ENCODE measurements at places on chromosomes 1 and 21.
A peak's percentile ranks its signal among the peaks of the same experiment; 100 is the strongest.

DNA sequence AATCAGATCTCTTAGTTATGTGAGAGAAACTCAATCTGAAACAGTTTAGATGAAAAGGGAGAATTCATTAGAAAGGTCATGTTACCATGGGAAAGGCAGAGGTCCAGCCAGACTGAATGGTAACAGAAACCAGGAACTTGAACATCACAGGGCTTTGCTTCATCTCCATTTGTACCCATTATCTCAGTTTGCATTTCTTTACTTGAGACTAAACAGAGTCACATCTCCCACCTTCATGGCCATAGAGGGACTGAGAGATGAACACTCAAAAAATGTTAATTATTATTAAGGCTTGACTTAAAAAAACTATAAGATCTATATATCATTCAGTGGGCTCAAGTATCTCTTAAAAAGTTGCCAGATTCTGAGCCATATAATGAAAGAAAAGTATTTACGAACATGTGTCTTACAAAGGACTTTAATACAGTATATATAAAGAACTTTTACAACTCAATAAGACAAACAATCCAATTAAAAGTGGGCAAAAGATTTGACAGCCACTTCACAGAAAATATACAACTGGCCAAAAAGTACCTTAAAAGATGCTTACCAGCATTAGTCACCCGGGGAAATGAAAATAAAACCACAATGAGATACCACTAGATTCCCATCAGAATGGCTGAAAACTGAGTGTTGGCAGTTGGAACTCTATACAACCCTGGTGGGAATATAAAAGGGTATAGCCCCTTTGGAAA lies 13.2 kb downstream of the KYAT3 start:
- DNase-seq: no peak

GRCh38 chr1:213584272-213584671 lies 403.5 kb upstream of the PROX1 start:
- no peak for DNase-seq

DNA sequence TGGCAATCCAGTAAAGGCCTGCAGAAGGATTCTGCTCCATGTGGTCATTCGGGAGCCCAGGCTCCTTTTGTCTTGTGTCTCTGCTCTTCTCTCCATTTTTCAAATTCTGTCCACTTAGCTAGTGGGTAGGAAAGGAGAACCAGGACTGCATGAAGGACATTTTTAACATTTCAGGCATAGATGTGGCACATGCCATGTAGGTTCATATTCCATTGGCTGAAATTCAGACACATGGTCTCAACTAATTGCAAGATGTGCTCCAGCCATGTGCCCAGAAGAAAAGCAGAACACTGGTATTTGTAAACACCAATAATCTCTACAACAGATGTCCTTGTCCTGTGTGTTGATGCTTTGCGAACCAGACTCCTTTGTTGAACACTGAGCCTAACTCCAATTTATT lies 85.2 kb upstream of the WLS start:
- no peak for DNase-seq

DNA sequence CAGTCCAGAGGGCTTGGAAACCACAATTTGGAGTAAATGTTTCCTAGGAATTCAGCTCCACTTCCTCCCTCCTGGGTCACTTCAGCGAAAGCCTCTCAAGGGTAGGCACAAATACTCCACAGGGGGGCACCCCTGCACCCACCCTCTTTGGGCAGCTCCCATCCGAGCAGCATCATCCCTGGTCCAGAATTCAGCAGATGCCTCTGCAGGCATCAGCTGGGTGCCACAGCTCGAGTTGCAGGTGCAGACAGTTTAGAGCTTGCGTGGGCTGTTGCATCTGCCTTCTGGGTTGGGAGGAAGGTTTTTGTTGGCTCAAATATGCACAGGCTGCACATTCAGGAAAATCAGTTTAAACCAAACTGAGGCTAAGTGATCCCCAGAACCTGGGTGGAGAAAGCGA lies 25.0 kb downstream of the KANK4 start:
- no peak for DNase-seq

- DNase-seq: no peak
Measured at GRCh38 chr1:172699111-172699510, 40.2 kb downstream of the FASLG start.

GRCh38 chr1:172275478-172275877 lies 145.0 kb upstream of the C1orf105 start:
- no peak for DNase-seq

GRCh38 chr1:229339520-229339919 lies 3.3 kb downstream of the CCSAP start:
- DNase-seq: no peak

- no peak for DNase-seq
Measured at GRCh38 chr1:239870194-239870593, 221.5 kb upstream of the FMN2 start.

DNA sequence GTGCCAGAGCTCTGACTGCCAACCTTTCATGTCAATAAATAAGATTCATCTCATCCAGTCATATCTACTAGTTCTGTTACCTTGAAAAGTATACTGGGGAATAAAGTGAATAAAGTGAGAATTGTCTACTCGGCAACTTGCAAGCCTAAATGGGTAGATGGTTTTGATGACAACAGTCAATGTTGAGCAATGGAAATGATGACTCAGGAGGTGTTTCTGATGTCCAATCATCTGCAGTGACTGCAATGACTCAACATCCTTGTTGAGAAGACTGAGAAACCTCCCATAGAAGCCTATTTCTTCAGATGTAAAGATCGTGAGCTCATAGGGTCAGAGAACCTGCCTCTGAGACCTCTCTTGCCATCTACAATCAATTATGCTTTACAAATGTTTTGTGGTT lies 276.4 kb downstream of the SPATA17 start:
- no peak for DNase-seq

- DNase-seq: no peak
Measured at GRCh38 chr1:111515291-111516004, 12.0 kb upstream of the ADORA3 start.

- no peak for DNase-seq
Measured at GRCh38 chr1:79682478-79682877, 675.9 kb upstream of the ADGRL4 start.

DNA sequence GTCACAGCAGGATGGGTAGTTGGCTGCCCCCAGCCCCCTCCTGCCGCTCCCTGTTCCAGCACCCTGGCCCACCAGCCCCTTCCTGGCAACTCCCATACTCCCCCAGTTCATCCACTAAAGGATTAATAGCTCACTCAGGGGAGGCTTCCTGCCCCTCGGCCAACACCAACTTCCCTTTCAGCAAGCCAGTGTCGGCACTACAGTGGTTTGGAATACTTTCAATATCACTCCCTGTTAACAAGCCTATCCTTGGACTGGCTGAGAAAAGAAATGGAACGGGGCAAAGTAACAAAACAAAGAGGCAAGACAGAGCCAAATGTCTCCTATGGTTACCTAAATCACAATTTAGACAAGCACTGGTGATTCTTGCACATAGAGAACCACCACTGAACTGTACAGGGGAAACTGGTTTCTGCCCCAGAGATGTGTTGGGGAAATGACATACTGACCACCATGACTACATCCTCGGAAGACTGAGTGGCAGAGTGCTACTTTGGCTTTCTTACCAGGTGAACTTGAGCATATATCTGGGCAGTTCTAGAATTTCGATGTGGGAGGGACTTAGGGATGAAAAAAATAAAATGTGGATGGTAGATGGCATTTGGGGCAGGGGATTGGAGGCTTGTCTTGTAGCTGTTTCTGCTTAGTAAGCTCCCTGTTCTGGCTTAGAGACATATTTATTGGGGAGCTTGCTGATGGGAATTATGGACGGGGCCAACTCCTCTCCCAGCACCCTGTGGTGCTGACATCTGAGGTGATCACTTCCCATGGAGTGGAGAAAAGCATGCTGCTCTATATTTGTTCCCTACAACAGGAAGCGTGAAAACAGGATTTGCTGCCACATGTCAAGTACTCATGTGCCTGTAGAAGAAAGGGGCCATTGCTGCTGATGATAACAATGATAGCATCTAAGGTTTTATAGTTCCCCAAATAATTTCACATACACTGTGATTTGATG lies 7.1 kb upstream of the CAPN2 start:
- no peak for DNase-seq

DNA sequence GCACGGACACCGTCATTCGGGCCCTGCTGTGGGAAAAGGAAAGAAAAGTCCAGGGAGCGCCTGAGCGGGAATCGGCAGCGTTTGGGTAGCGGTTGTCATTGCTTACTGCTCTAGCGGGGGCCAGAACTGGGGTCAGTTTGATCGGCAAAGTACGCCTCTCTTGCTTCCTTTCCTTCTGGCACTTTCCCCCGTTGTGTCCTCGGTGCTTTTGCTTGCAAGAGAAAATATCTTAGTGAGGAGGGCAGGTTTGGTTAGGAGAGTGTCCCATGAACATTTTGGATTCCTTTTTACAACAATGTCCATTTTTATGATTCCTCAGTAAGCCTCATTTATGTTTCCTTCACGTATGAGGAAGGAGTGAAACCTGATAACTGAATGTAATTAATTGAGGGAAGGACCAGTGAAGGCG lies 670 bp downstream of the ST3GAL3 start:
- peak; percentile 50 for DNase-seq

DNA sequence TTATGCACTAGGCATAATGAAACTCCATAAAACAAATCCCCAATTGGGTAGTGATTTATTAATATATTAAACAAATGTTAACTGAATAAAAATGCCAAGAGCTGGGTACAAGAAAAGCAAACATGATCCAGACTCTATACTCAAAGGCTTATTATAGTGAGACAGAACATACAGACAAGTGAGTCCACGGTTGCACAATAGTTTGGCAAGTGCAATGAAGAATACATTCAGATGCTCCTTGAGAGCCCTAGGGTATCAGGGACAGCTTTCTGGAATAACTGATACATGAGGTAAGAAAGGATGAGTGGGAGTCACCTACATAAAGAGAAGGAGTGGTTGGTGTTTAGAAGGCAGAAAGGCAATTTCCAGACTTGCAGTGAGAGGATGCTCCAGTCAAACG lies 85.1 kb downstream of the VAV3 start:
- no peak for DNase-seq

DNA sequence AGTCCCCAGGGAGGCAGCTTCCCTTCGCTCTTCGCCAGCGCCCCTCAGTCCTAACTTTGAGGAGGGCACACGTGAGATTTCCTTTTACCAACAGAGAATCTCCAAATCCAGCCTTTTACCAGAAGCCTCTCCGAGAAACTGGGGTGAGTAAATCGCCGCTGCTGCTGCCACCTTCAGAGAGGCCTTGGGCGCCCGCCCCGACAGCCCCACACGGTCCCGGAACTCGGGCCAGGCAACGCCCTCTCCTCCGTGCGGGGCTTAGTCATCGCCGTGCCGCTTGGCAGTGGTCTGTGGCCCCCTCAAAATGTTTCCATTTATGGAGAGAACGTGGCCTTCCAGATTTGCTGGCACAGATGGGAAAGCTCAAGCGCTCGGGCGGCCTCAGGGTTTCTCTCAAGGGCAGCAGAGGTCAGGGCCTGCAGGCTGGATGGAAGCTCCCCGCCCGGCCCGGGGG lies 41.4 kb upstream of the COL6A2 start:
- DNase-seq: no peak

DNA sequence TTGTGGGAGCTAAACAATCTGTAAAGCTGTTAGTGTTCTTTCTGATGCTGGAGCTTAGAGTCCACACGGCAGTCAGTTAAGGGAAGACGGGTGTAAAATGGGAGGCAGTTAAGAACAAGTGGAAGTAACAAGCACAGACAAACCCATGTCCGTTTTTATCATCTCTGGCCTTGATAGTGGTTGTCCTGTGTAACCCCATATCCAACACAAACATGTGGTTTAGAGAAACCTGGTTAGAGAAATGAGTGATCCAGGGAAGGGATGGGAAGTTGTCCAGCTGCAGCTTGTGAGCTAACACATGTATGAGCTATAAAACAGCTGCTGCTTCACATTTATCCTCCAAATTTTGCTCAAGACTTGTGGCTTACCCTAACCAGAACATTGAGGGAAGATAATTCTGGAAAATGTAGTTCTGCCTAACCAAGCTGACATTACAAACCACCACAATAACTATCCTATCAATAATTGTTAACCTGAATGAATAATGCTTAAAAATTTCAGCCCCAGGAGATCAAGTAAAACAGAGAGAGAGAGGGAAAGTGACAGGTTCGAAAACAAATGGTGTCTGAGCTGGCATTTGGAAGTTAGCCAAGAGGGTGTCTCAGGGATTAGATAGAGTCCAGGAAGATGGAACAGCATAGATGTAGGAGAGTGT lies 10.6 kb upstream of the C1orf162 start:
- no peak for DNase-seq
